Kidney (tissue), 22 donors: ENCODE measurements at places on chromosomes 3 and 15. TPM values are rescaled to one million over a fixed set of nuclear protein-coding genes. Genes with fewer than 3 reads are reported as not detected.

- DNase-seq: no peak
Measured at GRCh38 chr3:15536856-15537255, 15.3 kb upstream of the COLQ start.

GRCh38 chr3:21462141-21462540 lies 288.9 kb downstream of the ZNF385D start:
- no peak for DNase-seq

DNA sequence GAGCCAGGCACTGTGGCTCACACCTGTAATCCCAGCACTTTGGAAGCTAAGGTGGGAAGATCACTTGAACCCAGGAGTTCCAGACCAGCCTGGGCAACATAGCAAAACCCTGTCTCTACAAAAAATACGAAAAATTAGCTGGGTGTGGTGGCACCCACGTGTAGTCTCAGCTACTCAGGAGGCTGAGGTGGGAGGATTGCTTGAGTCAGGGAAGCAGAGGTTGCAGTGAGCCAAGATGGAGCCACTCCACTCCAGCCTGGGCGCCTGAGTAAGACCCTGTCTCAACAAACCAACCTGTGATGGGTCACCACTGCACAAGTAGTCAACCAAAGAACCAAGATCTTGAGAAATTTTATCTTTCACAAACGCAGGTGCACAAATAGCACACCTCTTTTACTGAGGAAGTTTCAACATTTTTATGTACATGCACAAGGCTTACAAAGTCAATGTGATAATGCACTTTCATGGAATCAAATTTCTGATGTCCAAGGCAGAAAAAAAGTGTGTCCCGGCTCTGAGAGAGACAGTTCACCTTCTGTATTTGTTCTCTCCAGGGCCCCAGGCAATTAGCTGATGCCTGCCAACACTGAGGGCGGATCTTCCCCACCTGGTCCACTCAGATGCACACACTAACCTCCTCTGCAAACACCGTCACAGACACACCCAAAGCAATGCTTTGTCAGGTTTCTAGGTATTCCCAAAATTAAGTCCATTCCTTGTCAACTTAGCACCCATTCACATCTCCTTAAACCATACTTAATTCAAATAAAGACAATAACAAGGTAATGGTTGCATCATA lies 12.4 kb downstream of the ACAA1 start:
- DNase-seq: no peak

GRCh38 chr15:68214838-68215254 lies 9.7 kb upstream of the CALML4 start:
- peak; percentile 13 for DNase-seq

DNA sequence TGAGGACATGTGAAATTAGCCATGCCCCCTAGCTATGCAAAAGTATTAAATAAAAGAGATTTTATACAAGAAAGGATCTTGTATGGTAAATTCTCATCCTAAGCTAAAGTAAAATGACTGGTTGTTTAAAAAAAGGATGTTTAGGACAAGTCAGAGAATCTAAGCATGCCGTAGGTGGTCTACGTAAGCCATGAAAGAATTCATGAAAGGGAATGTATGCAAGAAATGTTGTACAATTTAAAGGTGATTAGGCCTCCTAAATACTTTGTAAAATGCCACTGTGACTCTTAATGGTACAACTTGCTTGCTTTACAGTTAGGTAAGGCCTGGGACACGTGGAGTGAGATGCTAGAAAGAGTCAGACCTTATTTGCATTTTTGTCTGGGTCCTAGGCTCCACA lies 209.0 kb downstream of the EFHB start:
- no peak for DNase-seq

CFAP100 gene
- total RNA-seq: not detected

ZPLD1 gene
- total RNA-seq: 1.2 TPM

ACP3 gene
- 67.8 TPM for total RNA-seq
